Cortex of kidney (tissue), 1 donor: ENCODE measurements at places on chromosomes 2 and 18.

DNA sequence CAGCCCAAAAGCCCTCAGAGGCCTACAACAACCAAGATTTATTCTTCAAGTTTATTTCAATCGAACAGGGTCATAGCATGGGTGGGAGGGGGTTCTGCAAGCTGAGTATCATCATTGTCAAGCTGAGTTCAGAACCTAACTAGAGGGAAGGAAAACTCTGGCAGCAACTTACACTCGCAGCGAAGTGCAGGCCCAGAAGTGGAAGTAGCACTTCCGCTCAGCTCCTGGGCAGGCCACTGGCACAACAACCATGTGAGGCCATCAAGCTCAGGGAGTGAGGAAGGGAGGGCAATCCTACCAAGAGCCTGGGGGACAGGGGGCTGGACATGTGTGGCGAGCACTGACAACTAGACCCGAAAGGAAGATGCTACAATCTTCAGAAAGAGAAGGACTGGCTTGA, 4.8 kb downstream of the UXS1 start:
- no peak for DNase-seq

DNA sequence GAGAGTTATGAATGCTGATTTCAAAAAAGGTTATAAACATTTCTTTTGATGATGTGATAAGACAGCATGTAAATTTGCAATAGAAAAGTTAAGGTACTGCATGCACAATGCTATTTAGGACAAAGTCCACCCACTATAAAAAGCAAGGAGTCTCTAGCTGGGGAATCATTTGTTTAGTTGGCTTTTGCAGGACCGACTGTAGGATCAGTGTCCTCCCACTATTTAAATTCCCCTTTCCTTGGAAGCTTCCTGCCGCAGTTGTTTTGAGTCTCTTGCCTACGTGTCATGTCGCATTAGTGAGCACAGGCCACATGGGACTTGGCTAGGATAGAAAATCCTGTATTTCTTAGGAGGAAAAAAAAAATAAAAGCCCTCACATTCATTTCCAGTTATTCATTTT, 13.1 kb downstream of the QPCT start:
- DNase-seq, result no peak

DNA sequence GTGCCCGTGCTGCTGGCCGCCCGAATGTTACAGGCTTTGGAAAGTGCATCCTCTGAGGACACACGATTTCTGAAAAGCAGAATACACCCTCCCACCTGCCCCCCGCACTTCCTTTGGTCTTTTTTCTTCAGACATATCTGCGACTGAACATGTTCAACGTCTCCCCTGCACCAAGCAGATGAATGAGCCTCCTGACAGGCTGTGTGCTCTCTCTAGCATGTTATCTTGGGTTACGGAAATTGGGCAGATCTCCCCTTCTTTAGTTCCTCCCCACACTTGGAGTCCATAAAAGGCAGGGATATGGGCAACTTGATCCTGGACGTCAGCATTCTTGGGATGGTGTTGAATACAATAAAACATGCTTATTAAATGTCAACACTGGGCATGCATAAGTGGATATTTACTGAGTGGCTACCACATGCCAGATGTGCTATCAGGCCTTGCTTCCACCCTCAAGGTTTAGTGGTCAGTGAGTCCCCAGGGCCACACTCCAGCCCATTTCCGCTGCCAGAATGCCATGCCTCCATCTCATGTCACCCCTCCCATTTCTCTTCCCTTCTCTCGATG, 130.4 kb downstream of the TRIM43 start:
- DNase-seq, result no peak

DNA sequence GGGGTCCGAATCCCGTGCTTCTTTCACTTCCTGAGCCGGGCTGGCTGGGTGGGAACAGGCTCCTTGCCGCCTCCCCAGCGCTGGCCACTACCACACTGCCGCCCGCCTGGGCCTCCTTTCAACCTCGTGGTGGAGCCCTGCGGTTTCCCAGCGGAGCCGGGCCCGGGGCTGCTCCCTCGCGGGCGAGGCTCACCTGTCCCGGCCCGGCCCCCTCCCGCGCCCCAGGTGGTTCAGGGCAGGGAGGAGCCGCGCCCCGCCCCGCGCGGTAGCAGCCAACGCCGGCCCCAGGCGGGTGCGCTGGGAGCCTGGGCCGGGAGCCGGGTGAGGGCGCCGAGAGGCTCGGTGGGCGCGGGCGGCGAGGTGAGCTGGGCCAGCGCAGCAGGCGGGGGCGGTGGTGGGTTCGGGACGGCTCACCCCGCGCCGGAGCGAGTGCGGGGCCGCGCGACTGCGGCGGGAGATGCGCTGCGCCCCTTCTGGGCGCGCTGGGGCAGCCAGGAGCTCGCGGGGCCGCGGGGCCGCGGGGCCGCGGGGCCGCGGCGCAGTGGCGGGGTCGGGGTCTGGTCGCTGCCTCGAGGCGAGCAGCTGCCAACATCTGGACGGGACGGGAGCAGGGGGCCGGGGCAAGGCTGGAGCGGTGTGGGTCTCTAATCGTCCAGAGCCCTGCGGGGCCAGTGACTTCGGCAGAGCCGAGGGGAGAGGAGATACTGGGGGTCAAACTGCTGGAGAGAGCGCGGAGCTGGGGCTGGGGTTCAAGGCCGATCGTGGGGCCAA, at the start of gene LYPD6B:
LYPD6B (plus strand) TSS at position 258 of the 771 bp plus-strand sequence. CDS start 92,250 bp downstream, outside the sequence.
- DNase-seq, result no peak

- no peak for DNase-seq
Observed at GRCh38 chr2:204104811-204105210, 168.2 kb downstream of the ICOS start.

DNA sequence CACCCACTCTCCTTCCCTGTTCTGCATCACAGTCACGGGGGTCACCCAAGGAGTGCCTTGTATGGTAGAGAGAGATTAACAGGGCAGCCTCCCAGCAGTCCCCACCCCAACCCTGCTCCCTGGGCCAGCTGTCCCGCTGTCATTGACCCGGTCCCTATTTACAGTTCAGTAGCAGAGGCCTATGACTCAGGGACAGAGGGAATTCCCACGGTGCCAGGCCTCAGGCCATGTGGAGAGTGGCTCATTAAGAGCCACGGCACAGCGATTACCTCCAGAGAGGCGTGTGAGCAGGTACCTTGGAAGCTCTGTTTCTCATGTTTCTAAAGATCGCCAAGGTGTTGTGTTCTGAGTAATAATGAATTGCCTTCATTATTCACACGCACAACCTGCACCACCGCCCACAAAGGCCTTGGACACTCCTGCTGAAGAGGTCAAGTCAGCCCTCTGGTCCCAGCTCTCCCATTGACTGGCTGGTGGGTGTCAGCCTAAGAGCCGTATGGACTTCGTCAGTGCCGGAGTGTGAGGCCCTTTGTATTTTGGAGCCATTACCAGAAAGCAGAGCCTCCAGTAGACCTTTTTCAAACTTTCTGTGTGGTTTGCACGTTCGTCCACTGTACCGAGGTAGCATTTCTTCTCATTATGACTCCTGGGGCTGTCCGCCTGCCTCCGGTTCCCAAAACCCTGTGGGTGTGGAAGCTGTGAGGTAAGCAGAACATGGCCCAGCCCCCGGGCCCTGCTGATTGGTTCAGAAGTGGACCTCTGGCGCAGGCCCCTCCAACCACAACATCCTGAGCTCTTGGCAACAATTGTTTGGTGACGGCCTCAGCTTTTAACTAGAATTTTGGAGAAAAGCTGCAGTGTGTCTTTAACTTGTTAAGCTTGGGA, 47.0 kb downstream of the SERTAD2 start:
- no peak for DNase-seq

GRCh38 chr2:45242161-45242741, 233.0 kb upstream of the SIX2 start:
- no peak for DNase-seq

DNA sequence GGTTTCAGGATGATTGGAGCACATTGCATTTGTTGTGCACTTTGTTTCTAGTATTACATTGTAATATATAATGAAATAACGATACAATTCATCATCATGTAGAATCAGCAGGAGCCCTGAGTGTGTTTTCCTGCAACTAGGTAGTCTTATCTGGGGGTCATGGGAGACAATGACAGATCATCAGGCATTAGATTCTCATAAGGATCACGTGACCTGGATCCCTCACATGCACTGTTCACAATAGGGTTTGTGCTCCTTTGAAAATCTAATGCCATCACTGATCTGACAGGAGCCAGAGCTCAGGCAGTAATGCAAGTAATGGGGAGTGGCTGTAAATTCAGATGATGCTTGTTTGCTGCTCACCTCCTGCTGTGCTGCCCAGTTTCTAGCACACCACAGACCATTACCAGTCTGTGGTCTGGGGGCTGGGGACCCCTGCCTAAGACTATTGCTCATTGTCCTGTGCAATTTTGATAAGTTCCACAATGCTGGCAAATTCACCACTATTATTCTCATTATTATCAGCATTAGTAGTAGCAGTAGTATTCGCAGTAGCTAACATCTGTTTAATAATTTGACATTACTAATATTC, 428.7 kb upstream of the TNP1 start:
- DNase-seq, result no peak

DNA sequence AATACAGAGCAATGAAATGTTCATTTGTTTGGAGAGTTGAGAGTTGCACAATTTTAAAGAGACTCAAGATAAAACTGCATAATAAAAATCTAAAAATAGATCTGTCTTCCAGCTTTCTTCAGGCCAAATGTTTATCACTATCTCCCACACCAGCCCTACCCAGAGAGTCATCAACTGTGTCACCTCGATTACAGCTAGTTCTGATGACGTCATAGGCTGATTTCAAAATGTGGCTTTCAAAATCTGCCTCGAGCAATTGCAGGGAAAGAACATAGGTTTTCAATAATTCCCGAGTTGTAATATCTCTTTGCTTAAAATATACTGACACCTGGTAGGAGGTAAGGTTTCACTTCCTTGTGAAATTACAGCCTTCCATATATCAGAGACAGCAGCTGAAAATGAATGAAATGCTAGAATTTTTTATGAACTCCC, 677.6 kb upstream of the ID2 start:
- no peak for DNase-seq
